ENCODE measurements at places on chromosomes 7 and 10. TPM values are rescaled to one million over a fixed set of nuclear protein-coding genes. Genes with fewer than 3 reads are reported as not detected.

DNA sequence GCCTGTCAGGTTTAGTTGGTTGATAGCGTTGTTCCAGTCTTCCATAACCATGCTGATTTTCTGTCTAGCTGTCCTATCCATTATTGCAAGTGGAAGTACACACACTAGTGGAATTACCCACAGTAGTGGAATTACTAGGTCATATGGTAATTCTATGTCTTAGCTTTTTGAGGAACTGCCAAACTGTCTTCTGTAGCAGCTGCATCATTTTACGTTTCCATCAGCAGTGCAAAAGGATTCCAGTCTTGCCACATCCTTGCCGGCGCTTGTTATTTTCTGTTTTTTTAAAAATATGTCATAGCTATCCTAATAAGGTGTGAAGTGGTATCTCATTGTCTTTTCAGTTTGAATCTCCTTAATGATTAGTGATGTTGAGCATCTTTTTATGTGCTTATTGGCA, 17.2 kb upstream of the RHBDD2 start:
- no peaks in the 10 kb centered on the region for H3K36me3 ChIP-seq
- H3K27ac ChIP-seq = no peak overlapping the region
- peaks cover 6% of the 10 kb centered on the region for H3K4me1 ChIP-seq
- no peak for DNase-seq

DNA sequence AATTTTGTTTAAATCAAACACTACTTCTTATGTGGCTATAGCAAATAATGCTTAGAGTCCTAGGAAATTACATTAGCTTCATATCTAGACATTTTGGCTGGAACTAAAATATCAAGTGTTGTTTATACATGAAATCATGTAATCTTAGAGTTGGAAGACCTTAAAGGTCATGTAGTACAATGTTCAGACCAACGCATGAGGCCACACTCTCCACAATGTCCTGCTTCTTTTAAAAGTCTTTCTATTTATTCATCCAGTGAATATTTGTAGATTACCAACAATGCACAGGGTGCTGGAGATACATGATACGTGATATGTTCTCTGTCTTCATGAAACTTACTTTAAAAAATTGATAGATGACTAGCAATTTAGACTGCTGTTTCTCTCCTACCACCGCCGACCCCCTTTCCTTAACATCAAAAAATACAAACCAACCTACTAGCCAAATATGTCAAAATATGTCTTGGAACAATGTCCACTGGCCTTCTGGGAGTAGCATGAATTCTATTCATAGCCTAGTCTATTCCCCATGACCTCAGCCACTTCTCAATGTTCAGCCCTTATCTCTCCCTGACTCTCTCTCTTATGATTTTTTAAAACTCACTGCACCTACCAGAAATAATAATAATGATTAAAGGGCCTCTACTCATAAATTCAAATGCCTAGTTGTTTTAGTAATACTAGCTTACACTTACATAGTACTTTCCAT, 59.5 kb upstream of the CAV2 start:
- no peaks in the 10 kb centered on the region for H3K27me3 ChIP-seq
- peaks cover 7% of the 10 kb centered on the region for H3K4me1 ChIP-seq
- no peak for DNase-seq
- no peaks in the 10 kb centered on the region for H3K36me3 ChIP-seq

Gene STEAP1B
- total RNA-seq = 1.2 TPM

Gene HMX2
- not detected for total RNA-seq

GRCh38 chr7:121187222-121187621, 141.6 kb upstream of the WNT16 start:
- no peaks in the 10 kb centered on the region for H3K36me3 ChIP-seq
- H3K27me3 ChIP-seq = no peaks in the 10 kb centered on the region
- no peak for DNase-seq
- H3K27ac ChIP-seq = no peak overlapping the region
- H3K4me3 ChIP-seq = no peak overlapping the region
- H3K4me1 ChIP-seq = peaks cover 6% of the 10 kb centered on the region

DNA sequence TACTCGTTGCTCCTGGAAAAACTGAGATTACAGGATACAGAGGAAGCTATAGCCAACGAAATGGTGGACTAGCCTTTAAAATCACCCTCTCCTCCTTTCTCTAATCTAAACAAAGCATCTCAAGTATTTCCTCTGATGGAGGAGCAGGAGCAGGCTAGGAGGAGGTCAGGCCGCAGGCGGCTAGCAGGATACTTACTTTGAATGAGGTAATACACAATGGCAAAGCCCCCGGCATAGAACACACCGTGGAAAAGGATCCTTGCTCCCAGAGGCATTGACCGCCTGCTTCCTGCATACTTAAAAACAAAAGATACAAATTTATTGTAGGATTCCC, 64.4 kb downstream of the STK17A start:
- H3K4me1 ChIP-seq = peaks cover 57% of the 10 kb centered on the region
- DNase-seq = no peak
- no peak overlapping the region for H3K4me3 ChIP-seq
- no peaks in the 10 kb centered on the region for H3K27me3 ChIP-seq
- peaks cover 24% of the 10 kb centered on the region for H3K36me3 ChIP-seq

Gene ADCY1
- total RNA-seq = 4.3 TPM

DNA sequence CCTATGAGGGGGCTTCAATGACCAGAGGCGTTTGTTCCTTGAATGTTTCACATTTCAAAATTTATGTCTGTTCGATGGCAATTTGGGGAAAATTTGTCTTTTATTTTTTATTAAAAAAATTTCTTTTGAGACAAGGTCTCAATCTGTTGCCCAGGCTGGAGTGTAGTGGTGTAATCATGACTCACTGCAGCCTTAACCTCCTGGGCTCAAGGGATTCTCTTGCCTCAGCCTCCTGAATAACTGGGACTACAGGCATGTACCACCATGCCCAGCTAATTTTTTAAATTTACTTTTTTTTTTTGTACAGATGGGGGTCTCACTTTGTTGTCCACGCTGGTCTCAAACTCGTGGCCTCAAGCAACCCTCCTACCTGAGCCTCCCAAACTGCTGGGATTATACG, 39.7 kb downstream of the OTUD1 start:
- no peaks in the 10 kb centered on the region for H3K36me3 ChIP-seq
- H3K4me1 ChIP-seq = no peaks in the 10 kb centered on the region
- H3K27ac ChIP-seq = no peak overlapping the region
- no peak overlapping the region for H3K4me3 ChIP-seq

Gene CCL24
- not detected for total RNA-seq

- H3K36me3 ChIP-seq = no peaks in the 10 kb centered on the region
- H3K27ac ChIP-seq = peak overlapping the region; percentile 93
- no peak overlapping the region for H3K4me3 ChIP-seq
- DNase-seq = no peak
Observed at GRCh38 chr10:72687035-72687434, 4.9 kb upstream of the MCU start.

Gene C7orf25
- total RNA-seq = 1.9 TPM

DNA sequence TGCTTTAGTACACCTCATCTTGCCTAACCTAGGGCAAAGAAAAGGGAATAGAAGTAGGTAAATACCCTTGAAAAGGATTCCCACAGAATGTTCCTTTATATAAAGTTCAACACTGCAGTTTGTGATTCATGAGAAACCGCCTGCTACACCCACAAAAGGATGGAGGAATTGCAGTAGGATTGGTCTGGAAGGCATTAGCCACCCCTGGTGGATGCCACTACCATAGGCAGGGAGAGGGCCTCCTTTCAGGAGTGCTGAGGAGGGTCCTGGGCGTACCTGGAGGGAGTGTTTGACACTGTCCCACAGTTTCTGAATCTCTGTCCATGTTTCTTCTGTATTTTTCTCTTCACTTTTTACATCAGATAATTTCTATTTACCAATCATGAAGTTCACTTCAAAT, 221.8 kb upstream of the TMEM72 start:
- H3K27ac ChIP-seq = no peak overlapping the region
- no peaks in the 10 kb centered on the region for H3K36me3 ChIP-seq
- no peaks in the 10 kb centered on the region for H3K27me3 ChIP-seq
- H3K4me3 ChIP-seq = no peak overlapping the region

Gene DOCK4
- total RNA-seq = 11.9 TPM

DNA sequence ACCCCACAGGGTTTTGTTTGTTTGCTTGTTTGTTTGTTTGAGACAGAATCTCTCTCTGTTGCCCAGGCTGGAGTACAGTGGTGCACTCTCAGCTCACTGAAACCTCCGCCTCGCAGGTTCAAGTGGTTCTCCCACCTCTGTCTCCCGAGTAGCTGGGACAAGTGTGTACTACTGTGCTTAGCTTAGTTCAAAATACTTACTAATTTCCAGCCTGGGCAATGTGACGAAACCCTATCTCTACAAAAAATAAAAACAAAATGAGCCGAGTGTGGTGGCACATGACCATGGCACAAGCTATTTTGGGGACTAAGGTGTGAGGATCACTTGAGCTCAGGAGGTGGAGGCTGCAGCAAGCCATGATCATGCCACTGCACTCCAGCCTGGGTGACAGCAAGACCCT, 15.2 kb upstream of the PRPF18 start:
- no peaks in the 10 kb centered on the region for H3K4me1 ChIP-seq
- no peaks in the 10 kb centered on the region for H3K27me3 ChIP-seq
- H3K27ac ChIP-seq = no peak overlapping the region
- DNase-seq = no peak
- H3K4me3 ChIP-seq = no peak overlapping the region
- H3K36me3 ChIP-seq = no peaks in the 10 kb centered on the region

DNA sequence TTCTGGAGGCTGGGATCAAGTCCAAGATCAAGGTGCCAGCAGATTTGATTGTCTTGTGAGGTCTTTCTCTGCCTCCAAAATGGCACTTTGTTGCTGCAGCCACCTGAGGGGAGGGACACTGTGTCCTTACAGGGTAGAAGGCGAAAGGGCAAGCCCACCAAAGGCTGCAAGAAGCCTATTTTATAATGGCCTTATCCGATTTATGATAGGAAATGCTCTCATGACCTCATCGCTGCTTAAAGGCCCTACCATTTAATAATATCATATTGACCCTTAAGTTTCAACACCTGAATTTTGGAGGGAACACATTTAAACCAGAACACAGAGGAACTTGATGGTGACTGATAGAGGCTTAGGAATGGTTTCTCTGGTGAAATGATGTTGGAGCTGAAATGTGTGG, 296.5 kb downstream of the TWIST1 start:
- peak; percentile 12 for DNase-seq
- no peak overlapping the region for H3K4me3 ChIP-seq
- H3K27me3 ChIP-seq = no peaks in the 10 kb centered on the region
- H3K27ac ChIP-seq = no peak overlapping the region
- no peaks in the 10 kb centered on the region for H3K36me3 ChIP-seq

Gene HECTD2
- 8.9 TPM for total RNA-seq

GRCh38 chr7:156768698-156769472, 124.1 kb downstream of the LMBR1 start:
- no peaks in the 10 kb centered on the region for H3K4me1 ChIP-seq
- no peaks in the 10 kb centered on the region for H3K27me3 ChIP-seq
- DNase-seq = no peak
- peaks cover 3% of the 10 kb centered on the region for H3K36me3 ChIP-seq

Gene GRM3
- not detected for total RNA-seq

DNA sequence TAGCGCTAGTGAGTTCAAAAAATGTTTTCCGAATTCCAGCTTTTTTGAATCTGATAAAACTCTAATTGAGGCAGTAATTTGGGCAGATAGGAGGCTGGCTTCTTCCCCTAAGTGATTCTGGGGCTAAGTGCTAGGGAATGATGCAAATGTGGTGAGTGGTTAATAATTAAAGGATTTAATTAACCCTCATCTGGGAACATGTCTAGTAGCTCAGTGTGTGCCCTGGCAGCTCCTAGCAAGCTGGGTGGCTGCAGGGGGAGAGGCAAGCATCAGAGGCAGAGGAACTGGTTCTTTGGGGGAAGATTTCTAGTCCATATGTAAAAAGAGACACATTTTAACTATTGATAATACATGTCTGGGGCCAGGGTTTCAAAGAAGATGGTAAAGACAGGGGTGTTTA, 354.5 kb downstream of the WDR11 start:
- no peak overlapping the region for H3K27ac ChIP-seq
- no peak overlapping the region for H3K4me3 ChIP-seq
- no peaks in the 10 kb centered on the region for H3K27me3 ChIP-seq
- no peaks in the 10 kb centered on the region for H3K36me3 ChIP-seq
- H3K4me1 ChIP-seq = no peaks in the 10 kb centered on the region

Gene PTN
- 4.2 TPM for total RNA-seq

GRCh38 chr10:124500757-124501156, 39.1 kb downstream of the LHPP start:
- no peaks in the 10 kb centered on the region for H3K36me3 ChIP-seq
- H3K27ac ChIP-seq = no peak overlapping the region
- no peak overlapping the region for H3K4me3 ChIP-seq
- H3K27me3 ChIP-seq = no peaks in the 10 kb centered on the region
- H3K4me1 ChIP-seq = no peaks in the 10 kb centered on the region

- no peak overlapping the region for H3K4me3 ChIP-seq
- H3K4me1 ChIP-seq = peaks cover 6% of the 10 kb centered on the region
- H3K36me3 ChIP-seq = no peaks in the 10 kb centered on the region
- DNase-seq = no peak
- peak overlapping the region; percentile 58 for H3K27ac ChIP-seq
Observed at GRCh38 chr10:128062881-128063563, 63.2 kb downstream of the MKI67 start.

DNA sequence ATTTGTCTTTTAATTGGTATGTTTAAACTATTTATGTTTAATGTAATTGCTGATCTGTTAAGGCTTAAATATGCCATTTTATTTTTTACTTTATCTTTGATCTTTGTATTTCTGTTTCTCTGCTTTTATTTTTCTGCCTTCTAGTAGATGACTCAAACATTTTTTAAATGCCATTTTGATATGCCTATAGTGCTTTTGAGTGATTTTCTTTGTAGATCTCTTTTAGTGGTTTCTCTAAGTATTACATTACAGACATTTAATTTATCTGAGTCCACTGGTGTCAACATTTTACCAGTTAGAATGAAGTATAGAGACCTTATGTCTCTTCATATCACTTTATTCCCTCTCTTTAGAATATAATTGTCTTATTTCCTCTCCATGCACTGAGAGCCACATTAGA, 32.7 kb downstream of the IL6 start:
- H3K27me3 ChIP-seq = no peaks in the 10 kb centered on the region
- no peaks in the 10 kb centered on the region for H3K36me3 ChIP-seq
- H3K4me3 ChIP-seq = no peak overlapping the region
- H3K27ac ChIP-seq = no peak overlapping the region
- DNase-seq = no peak
- no peaks in the 10 kb centered on the region for H3K4me1 ChIP-seq

GRCh38 chr10:132289439-132289838, 18.3 kb downstream of the STK32C start:
- no peak for DNase-seq
- H3K4me3 ChIP-seq = no peak overlapping the region
- no peaks in the 10 kb centered on the region for H3K27me3 ChIP-seq
- no peak overlapping the region for H3K27ac ChIP-seq
- H3K4me1 ChIP-seq = no peaks in the 10 kb centered on the region

Gene LRRN3
- 1.5 TPM for total RNA-seq

Gene TBL2
- 11.3 TPM for total RNA-seq

Gene IRF5
- 1.3 TPM for total RNA-seq

- H3K36me3 ChIP-seq = no peaks in the 10 kb centered on the region
- DNase-seq = no peak
- peaks cover 2% of the 10 kb centered on the region for H3K27me3 ChIP-seq
- peaks cover 33% of the 10 kb centered on the region for H3K4me1 ChIP-seq
Observed at GRCh38 chr10:71237843-71238623, 25.7 kb downstream of the UNC5B start.

- DNase-seq = no peak
- no peak overlapping the region for H3K4me3 ChIP-seq
- peak overlapping the region; percentile 56 for H3K27ac ChIP-seq
- no peaks in the 10 kb centered on the region for H3K36me3 ChIP-seq
Observed at GRCh38 chr7:152076324-152076821, 50.9 kb downstream of the GALNT11 start.

Gene NUTM2D
- total RNA-seq = 2.7 TPM

Data from psoas muscle (tissue), 8 donors.